ENCODE measurements at places on chromosomes 12 and 14. TPM values are rescaled to one million over a fixed set of nuclear protein-coding genes. Genes with fewer than 3 reads are reported as not detected.

Gene RNASE4
- total RNA-seq = 2.6 TPM

Gene SYT10
- total RNA-seq = 0.19 TPM

Gene IL22
- not detected for total RNA-seq

Gene FGF6
- total RNA-seq = not detected

Gene NUAK1
- 35.6 TPM for total RNA-seq

Measured in neural crest cell (in vitro differentiated cells).